ENCODE measurements at places on chromosomes 5 and 9.

DNA sequence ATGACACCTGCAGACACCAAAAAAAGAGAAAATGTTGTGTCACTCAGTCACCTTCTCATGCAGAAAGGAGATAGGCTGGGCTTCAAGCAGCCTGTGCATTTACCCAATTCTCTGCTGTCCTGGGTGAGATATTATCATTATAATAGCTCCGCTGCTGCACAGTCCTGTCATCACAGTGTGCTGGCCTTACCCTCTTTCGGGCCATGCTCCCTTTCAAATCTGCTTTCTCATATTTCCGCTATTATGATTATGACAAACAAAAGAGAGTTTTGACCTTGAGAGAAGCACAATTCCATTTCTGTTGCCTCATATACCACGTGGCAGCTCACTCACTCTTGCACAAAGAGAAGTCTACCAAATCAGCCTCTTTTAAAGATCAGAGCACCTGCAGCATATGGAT lies 1350.1 kb upstream of the ACO1 start:
- no peak for DNase-seq

DNA sequence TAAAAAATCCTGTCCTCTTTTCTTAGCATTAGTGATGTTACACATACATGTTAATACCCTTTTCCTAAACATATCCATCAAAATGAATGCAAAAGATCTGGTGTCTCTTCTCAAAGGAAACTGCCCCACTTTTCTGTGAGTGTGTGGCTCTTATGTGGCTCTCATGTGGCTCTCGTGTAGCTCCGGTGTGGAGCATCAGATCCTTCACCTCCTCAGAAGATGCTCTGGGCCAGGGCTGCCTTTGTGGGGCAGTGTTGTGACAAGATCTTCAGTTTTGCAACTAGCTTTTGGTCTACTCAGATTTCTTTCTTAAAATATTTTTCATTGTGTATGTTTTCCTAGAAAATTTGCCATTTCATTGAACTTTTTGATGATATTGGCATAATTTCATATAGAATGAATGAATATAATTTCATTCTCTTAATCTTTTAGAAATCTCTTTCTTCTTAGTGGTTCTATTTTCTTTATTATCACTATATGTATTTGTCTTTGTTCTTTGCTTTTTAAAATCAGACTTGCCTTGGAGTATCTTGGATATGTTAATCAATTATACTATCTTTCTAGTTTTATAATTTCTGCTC lies 19.4 kb downstream of the GARNL3 start:
- DNase-seq, result peak; percentile 2

- DNase-seq, result no peak
Measured at GRCh38 chr5:52727576-52727975, 60.1 kb upstream of the ITGA1 start.

DNA sequence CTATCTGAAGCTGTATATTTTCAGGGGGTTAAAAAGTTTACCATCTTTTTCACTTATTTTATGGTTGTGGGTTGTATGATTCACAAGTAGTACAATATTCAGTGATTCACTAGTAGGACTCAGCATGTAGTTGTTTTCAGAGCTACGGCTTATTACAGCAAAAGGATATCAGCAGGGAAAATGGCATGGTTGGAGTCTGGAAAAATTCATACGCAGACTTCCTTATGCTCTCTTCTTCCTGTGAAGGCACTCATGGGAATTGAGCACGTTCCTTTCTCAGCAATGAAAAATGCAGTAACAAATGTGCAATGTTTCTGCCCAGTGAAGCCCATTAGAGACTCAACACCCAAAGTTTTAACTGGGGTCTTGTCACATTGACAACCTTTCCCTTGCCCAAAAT lies 250.5 kb downstream of the KCNN2 start:
- no peak for DNase-seq

- no peak for DNase-seq
Measured at GRCh38 chr9:135167849-135168655, 80.6 kb downstream of the OLFM1 start.

GRCh38 chr5:173245319-173246134 lies 10.5 kb upstream of the NKX2-5 start:
- no peak for DNase-seq

DNA sequence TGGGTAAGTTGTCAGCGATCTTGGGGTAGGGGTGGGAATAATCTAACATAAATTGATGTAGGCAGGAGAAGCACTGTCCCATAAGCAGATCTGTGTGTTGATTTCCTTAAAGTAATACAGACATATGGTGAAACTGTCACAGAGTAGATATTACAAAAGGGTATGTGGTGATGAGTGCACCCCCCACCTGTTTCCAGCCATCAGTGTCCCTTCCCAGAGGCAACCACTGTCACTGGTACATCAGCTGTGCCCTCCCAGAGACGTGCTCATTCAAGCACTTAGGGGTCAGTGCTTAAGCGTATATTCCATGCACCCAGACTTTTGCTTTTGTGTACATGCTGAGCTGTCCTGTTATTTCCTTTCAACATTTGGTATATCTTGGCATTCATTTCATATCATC lies 94.3 kb upstream of the PITX1 start:
- no peak for DNase-seq

DNA sequence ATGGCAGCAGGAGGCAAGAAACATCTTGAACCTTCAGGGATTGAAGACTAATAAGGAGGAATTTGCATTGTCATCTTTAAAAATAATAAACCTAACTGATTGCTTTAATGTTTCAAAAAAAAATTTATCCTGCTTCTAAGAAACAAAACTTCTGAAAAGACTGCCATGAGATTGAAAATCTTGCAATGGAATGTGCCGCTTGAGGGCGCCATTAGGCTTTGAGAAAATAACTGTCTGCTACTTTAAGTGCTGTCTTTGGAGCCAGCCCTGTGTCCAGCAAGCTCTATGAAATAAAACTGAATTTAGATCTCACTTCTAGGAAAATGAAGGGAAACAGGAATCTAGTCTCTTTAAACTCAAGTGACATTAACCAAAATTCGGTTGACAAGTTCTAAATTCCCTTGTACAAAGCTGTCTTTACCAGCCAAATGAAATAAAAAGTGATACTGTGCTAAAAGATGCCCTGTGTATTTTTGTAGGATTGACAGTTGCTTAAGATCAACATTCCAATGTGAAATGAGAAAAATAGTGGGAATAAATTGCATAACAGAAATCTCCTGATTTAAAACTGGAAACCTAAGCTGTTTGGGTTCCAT lies 79.4 kb downstream of the ESM1 start:
- DNase-seq, result peak; percentile 9

GRCh38 chr5:35161652-35162273 lies 68.5 kb downstream of the PRLR start:
- DNase-seq, result no peak

DNA sequence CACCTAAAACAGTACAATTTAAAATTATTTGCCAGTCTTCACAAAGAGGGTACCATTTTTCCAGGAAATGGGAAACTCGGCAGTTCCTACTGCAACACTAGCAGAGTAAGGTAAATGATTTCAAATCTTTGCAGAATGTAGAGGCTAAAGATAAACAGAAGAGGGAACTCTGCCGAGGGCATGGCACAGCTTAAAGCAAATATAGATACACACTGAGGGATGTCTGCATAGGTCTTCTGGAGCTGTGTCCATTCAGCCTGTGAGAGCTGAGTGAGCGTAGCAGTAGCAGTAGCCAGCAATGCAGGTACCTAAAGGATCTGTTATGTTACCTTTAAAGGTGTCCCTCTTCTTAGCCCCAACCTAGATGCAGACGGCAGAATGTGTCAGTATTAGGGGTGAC lies 17.5 kb downstream of the CDKL3 start:
- DNase-seq, result no peak

Data from activated naive CD4-positive, alpha-beta T cell (primary cell).